Stimulated activated CD8-positive, alpha-beta memory T cell treated with anti-CD3 and anti-CD28 coated beads, Interleukin-7, amount 100 ng/mL, for 24 hours (primary cell): ENCODE measurements at places on chromosomes 6 and 20.

DNA sequence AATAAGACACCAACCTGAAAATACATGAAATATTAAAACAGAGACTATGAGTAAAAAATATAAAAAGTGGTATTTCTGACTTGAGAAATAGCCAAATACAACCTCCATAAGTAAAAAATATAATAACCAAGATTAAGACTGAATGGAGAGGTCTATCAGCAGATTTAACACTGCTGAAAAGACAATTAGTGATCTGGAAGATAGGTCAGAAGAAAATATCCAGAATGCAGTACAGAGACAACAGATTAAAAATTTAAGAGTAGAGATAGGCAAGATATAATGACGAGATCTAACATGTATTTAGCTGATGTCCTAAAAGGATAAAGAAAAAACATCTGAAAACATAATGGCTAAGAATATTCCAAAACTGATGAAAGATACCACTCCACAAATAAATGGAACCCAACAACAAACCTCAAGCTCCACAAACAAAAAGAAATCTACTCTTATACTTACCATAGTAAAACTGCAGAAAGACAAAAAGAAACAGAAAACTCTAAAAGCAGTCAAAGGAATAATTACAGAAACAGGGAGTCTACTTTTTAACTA, 18.8 kb downstream of the ESF1 start:
- DNase-seq, result no peak

DNA sequence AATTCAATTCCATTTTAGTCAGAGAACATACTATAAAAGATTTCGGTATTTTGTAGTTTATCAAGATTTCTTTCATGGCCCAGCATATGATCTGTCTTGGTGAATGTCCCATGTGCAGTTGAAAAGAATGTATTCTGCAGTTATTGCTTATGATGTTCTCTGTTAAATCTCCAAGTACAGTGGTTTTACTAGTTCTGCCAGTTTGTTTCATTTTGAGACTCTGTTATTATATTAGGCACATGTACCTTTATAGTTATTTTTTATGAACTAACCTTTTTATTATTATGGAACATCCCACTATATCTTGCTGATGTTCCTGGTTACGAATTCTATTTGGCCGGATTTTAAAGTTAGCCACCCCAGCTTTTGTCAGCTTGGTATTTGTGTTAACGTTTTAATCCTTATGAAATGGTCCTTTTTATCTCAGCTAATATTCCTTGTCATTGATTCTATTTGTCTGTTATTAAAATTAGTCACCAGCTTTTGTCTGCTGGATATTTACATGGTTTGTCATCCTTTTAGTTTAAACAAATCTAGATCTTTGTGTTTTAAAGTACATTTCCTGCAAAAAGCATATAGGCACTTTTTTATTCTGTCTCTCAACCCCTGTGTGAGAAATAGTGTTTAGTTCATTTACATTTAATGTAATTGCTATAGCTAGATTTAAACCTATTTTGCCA, 48.9 kb downstream of the VTA1 start:
- no peak for DNase-seq

GRCh38 chr6:109478841-109479624, 4.0 kb downstream of the ZBTB24 start:
- no peak for DNase-seq

- DNase-seq, result no peak
Measured at GRCh38 chr20:3678856-3679720, 2.7 kb downstream of the ADAM33 start.

- DNase-seq, result peak; percentile 60
Measured at GRCh38 chr20:38893565-38894090, 32.6 kb upstream of the FAM83D start.

DNA sequence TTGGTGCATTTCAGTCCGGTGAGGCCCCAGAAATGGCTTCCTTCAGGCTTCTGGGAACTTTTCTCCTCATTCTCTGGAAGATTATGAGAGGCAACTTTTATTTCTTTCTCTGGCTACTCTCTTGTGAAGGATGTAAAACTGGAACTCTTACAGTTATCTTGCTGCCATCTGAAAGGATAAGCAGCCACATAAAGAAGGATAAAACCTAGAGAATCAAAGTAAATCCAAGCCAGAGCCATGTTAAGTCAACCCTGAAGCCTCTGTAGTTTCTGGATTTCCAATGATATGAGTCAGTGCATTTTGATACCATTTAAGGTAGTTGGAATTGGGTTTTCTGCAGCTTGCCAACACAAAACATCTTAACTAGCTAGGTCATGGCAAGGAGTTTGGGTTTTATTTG, 123.6 kb downstream of the MEI4 start:
- DNase-seq, result no peak
